ENCODE measurements at places on chromosomes 3 and 15.

GRCh38 chr3:41103200-41103599 lies 96.1 kb upstream of the CTNNB1 start:
- no peak for DNase-seq

DNA sequence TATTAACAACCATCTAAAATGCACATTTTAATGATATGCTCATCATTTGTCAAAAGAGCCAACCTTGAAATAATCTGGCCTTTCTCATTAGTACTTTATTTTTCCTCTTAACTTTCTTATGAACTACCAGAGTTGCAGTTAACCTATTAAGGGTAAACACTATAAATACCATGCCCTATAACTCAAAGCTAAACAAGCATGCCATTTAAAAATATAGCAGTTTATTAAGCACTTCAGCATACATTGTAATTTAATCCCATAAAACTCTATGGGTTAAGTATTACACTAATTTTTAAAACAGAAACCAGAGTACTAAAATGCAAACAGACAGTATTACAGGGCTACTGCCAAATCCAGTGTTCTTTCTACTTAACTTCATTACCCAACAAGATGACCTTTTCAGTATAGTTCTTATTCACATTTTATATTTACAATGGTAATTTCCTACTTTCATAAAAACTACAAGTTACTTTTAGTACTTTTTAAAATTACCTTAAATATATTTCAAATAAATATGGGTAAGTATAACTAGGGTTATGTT lies 11.8 kb downstream of the NPTN start:
- no peak for DNase-seq

GRCh38 chr15:75360391-75360790 lies 8.0 kb downstream of the MAN2C1 start:
- no peak for DNase-seq

- DNase-seq: no peak
These were observed 61.2 kb downstream of the LYSMD4 start for GRCh38 chr15:99671926-99672635.

GRCh38 chr3:109175411-109175810 lies 38.9 kb downstream of the C3orf85 start:
- DNase-seq: no peak

DNA sequence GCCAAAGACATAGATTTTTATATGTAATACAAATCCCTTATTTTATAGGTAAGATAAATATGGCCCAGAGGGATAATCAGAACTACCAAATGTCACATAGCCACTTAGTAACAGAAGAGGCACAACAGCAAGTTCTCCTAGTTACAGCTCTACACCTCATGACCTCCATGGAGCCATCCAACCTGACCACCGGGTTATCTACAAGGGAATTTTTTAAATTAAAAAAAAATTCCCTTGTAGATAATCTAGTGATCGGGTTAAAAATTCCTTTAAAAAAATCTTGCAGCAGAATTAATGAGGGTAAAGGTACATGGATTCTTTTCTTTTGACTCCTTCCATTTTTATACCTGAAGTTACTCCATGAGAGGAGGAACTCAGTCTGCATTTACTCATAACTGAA lies 365.2 kb upstream of the WNT5A start:
- no peak for DNase-seq

DNA sequence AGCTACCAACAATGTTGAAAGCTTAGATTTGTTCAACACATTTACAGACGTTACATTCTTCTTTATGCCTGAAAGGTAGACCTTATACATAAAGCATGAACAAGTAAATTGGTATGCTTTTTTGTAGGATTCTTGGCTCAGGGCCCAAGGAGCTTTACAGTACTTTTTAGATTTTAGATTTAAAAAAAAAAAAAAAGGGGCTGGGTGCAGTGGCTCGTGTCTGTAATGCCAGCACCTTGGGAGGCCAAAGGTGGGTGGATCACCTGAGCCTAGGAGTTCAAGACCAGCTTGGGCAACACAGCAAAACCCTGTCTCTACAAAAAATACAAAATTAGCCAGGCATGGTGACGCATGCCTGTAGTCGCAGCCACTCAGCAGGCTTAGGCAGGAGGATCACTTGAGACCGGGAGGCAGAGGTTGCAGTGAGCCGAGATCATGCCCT lies 39.7 kb downstream of the MEF2A start:
- DNase-seq: no peak

GRCh38 chr3:165347526-165347925 lies 151.3 kb upstream of the SLITRK3 start:
- no peak for DNase-seq
